ENCODE measurements at places on chromosomes 2 and 18.

GRCh38 chr2:237962432-237963084 lies 4.3 kb upstream of the UBE2F start:
- DNase-seq: no peak

GRCh38 chr2:175400975-175401374 lies 219.5 kb upstream of the ATP5MC3 start:
- no peak for DNase-seq

GRCh38 chr2:75892490-75892889 lies 181.8 kb upstream of the GCFC2 start:
- no peak for DNase-seq

DNA sequence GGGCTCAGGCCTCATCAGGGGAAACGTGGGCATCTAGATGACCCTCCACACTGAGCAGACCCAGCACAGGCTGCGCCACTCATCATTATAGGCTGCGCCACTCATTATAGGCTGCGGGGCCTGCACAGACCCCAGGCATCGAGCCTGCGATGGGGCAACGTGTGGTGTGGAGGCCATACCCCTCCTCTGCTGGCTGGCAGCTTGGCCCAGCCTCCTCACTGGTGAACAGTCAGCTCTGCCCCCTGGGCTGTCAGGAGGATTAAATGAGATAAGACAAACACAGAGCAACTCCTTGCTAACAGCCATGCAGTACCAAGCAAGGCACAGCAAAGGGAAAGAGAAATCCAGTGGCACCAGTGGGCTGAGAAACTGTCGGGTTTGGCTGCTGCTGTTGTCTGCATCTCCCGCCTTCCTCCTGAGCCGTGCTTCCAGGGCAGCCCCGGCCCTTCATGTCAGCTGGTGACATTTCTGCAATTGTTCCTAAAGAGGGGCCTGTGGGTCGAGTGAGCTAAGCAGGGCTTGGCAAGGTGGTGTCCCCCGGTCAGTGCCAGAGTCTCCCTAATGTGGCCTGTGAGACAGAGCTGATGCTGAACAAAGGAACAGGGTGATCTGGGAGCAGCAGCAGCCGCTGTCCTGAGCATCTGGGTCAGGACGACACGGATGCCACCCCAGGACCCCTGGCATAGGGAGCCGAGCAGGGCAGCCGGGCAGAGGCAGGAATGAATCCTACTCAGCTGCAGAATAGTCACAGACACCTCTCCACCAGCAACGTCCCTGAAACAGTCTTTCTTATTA lies 48.7 kb downstream of the RRM2 start:
- no peak for DNase-seq

- no peak for DNase-seq
Observed at GRCh38 chr2:189203177-189203799, 23.7 kb upstream of the COL5A2 start.

GRCh38 chr2:193476171-193476800 lies 1281.6 kb upstream of the TMEFF2 start:
- DNase-seq: no peak

- no peak for DNase-seq
Observed at GRCh38 chr2:142843731-142844130, 33.7 kb upstream of the KYNU start.

GRCh38 chr2:56034258-56034657 lies 110.7 kb upstream of the EFEMP1 start:
- no peak for DNase-seq
